Activated T-cell treated with anti-CD3 and anti-CD28 coated beads for 4 hours (primary cell): ENCODE measurements at places on chromosomes 1 and 21.

DNA sequence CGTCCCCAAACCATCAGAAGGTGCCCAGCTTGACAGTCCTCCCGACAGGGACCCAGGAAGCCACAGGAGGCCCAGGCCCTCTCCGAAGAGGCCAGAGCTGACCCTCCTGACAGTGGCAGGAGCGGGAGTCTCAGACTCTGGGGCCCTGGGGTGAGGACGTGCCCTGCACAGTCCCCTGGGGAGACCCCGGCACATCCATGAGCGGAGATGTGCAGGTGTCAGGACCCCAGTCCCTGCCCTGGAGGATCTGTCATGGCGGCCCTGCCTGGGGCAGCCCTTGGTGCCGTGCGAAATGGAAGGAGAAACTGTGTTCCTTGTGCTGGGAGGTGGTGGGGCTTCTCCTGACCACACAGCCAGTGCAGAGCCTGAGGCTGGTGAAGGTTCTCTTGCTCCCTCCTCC, 55.8 kb downstream of the OBSCN start:
- no peak for DNase-seq

DNA sequence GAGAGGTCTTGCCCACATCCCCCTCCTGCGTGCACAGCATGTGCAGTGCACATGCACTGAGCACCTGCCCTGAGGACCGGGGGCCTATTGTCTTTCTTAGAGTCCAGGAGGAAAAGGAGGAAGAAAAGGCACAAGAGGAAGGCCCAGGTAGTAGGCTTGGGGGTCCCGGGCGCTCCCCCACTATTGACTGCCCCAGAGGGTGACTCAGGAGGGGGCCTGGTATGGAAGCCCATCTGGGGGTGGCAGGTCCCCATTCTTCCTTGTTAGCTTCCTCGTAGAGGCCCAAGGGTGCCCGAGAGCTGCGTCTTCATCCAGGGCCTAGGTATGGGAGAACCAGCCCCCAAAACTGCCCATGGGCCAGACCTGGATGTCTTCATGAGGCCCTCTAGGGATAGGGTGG, 4.1 kb upstream of the SMYD3 start:
- DNase-seq, result no peak

- DNase-seq, result no peak
These were observed 29.3 kb downstream of the CAMK1G start for GRCh38 chr1:209612646-209613399.

DNA sequence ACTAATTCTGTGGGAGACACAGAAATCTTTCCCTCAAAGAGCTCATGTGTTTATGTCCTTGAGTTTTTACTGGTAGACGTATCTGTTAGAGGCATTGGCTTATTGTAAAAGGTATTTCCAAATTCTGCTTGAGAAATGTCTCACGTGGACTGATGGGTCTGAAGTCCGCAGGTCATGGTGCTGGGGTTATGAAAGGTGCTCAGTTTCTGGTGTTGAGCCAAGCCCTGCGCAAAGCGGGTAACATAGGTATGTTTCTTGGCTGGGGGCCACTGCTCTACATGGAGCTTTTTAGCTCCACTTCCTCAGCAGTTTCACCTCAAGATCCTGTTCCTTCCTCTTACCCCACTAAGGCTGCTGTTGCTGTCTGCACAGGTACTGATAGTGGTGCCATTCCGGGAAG, 10.8 kb downstream of the UTP25 start:
- no peak for DNase-seq

DNA sequence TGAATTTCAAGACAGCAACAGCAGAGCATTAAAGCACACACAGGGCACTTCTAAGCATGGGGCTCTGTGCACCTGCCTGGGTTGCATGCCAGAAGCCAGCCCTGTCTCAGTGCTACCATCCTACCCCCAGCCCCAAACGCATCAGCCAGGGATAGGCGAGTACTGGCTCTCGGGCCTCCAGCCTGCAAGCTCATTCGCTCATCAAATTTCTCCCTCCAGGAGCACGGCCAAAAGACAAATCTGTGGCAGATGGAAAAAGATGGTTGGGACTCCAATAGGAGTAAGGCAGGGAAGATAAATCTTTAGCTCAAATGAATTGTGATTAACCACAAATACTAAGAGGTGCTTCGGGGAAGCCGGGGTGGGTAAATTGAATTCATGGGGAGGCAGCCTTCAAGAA, 189.6 kb downstream of the KAZN start:
- no peak for DNase-seq

GRCh38 chr1:13732971-13733667, 33.1 kb downstream of the PRDM2 start:
- DNase-seq, result no peak

DNA sequence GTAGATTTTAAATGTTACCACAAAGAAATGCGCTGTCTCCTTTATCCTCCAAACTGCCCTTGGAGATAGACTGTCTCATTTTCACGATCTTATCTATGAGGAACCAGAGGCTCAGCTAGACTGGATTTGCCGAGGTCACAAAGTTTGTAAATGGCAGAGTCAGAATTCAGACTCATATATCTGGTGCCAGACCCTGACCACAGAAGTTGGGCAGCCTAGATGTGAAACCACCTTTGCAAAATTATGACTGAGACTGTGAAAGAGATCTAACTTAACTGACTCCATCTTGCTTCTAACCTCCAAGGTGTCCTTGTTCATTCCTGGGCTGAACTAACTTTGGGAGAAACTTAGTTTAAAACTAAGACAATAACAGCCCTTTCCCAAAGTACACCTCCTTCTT, 14.1 kb downstream of the CNR2 start:
- no peak for DNase-seq

DNA sequence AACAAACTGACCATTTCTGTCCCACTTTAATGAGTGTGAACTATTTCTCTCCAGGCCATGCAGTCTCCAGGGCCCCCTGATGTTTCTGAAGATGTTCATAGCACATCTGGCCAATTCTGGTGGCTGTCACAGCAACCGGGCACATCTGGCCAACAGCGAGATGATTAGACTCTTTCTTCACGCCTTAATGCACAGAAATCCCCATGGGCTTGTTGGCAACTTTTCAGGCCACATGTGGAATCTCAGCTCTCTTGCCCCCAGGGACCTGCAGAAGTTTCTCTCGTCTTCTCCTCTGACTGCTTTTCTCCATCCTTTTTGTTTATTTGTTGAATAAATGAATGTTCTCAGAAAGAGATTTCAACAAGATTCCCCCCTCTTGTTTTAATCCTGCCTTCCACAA, 71.2 kb upstream of the HMGB4 start:
- DNase-seq, result no peak

GRCh38 chr1:243786531-243786930, 63.5 kb downstream of the AKT3 start:
- DNase-seq, result no peak

GRCh38 chr1:203567596-203567995, 59.0 kb upstream of the ATP2B4 start:
- DNase-seq, result no peak

- no peak for DNase-seq
These were observed 131.5 kb upstream of the EDN2 start for GRCh38 chr1:41615981-41616380.

- no peak for DNase-seq
These were observed 29.7 kb upstream of the GRIK3 start for GRCh38 chr1:37064039-37064438.

DNA sequence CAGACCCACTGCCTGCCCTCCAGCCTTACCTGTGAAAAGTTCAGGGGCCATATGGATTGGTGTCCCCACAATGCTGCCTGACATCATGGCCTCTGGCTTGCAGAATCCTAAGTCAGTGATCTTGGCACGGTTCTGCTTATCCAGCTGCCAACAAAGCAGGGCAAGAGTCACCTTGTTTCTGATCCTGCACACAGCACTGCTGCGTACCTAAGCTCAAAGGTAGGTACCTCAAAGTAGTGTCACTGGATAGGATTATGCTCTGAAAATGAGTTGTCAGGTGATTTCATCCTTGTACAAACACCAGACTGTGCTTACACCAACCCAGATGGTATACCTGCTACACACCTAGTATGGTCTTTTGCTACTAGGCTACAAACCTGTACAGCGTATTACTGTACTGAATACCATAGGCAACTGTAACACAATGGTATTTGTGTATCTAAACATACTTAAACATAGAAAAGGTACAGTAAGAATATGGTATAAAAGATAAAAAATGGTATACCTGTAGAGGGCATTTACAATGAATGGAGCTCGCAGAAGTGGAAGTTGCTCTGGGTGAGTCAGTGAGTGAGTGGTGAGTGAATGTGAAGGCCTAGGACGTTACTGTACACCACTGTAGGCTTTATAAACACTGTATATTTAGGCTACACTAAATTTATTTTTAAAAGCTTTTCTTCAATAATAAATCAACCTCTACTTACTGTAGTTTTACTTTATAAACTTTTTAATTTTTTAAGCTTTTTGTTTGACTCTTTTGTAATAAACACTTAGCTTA, 29.1 kb upstream of the RBBP5 start:
- DNase-seq, result no peak

DNA sequence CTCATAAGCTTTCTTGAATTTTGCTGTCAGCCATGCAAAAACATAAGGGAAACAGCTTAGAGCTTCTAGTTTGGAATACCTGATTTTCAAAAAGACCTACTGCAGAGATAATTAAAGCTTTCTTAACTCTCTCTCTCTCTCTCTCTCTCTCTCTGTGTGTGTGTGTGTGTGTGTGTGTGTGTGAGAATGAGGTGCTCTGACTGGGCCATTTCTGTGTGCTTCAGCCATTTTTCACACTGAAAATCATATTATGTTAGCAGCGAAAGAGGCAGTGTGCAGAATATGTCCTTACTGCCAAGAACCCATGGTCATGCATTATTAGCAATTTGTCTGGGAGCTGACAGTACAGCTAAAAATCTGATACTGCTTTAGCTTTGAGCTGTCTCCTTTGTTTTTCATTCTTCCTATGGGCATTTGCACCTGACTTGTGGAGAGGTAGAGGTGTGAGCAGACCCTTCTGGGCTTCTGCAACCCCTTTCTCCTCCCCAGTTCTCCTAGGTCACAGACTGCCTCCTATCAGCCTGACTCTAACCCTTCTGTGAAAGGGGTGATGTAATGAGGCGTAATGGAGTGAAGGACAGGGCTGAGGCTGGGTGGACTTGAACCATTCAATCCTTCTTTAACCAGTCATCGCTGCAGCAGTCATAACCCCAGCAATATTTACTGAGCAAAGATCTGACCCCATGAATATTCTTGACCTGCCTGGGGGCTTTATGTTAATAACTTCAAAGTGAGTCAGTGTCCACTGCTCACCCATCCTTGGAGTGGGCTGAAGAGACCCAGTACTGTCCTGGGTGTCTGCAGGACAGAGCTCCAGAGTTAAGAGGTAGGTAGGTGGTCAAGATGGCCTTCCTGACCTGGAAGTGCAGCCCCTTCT, 61.2 kb downstream of the SYT6 start:
- no peak for DNase-seq

GRCh38 chr21:32348604-32349332, 44.0 kb downstream of the URB1 start:
- DNase-seq, result no peak

- no peak for DNase-seq
These were observed 5.8 kb upstream of the LAMC2 start for GRCh38 chr1:183180218-183180617.

DNA sequence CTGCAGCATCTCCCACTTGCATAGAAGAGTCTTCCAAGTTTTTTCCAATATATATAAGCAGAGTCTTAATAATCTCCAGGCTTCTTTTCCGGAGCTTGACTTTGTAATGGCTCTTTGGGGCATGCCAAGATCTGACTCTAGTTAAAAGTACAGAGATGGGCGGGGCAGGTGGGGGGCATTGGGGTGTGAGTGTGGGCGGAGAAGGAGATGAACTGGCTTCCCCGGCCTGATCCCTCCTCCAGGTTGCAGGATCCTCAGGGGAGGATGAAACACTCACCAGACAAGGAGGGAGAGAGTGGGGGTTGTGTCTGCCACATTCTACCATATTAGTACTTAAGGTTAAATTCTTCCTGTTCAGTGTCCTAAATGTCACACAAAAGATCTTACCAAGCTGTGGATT, 23.0 kb downstream of the S100A10 start:
- DNase-seq, result no peak

DNA sequence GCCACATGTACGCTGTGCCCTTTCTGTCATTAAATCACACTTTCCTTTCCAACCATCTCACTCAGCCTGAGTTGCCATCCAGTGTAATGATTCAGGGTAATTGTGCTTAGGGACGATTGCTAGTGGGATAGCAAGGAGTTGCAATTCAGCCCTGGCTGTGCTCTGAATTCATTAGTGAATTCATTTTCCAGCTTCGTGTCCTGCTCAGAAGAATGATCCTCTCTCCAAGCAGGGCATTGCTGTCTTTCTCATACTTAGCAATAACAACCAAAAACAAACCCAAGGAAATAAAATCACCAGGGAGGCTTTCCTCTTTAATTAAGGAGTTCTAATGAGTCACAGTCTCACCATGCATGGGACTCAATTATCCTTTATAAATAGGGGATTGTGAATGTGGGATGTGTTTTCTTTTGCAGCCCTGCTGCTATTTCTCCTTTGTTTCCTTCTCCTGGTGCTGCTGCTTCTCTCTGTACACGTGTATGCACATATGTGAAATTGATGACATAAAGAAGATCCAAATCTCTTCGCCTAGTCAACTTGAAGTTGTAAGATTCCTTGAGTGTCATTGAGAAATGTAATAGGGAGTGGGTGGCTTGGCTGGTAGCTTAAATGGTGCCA, 167.0 kb downstream of the TSEN15 start:
- DNase-seq, result no peak

DNA sequence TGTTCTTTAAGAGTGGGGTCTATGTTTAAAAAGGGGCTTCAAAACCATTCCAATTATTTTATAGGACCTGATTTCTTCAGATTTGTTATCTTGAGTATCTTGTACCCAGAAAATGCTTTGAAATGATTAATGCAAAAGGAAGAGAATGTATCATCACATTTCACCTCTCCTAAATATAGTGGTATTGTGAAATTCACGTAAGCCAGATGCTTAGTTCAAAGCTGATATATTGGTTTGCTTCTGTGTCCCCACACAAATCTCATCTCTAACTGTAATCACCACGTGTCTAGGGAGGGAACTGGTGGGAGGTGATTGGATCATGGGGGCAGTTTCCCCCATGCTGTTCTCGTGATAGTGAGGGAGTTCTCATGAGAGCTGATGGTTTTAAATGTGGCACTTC, 8.5 kb downstream of the SOAT1 start:
- no peak for DNase-seq

- DNase-seq, result peak; percentile 5
These were observed 93.3 kb downstream of the PDE9A start for GRCh38 chr21:42746593-42747275.

- DNase-seq, result no peak
These were observed 133.1 kb downstream of the VAV3 start for GRCh38 chr1:107831921-107832320.

- DNase-seq, result no peak
These were observed 19.6 kb downstream of the SIPA1L2 start for GRCh38 chr1:232610192-232610901.

GRCh38 chr21:46082963-46083790, 14.7 kb upstream of the COL6A2 start:
- no peak for DNase-seq

GRCh38 chr1:207814469-207814868, 62.6 kb downstream of the CD46 start:
- no peak for DNase-seq

DNA sequence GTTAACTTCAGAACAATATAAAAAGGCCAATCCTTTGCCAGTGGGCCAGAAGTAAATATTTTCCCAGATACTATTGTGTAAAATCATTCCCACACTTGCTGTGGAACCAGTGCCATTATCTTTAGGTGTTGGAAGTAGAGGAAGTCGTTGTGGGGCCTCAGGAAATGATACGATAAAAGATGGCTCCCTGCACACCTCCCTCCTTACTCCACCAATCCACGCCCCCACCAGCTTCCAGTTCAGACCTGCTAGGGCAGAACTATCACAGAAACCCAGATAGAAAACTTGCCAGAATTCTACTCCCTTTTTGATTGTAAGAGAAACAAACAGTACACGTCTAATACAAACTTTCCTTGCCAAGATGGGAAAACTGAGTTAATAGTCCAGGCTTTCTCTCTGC, 173.0 kb upstream of the FMN2 start:
- DNase-seq, result no peak
